Hematopoietic multipotent progenitor cell treated with erythropoietin and hydrocortisone succinate and interleukin-3 and kit ligand, for 6 days (in vitro differentiated cells): ENCODE measurements at places on chromosomes 13 and 19.

GRCh38 chr19:45352471-45352870 lies 11.9 kb downstream of the KLC3 start:
- no peak for DNase-seq

- no peak for DNase-seq
Observed at GRCh38 chr13:48221686-48222187, 11.3 kb upstream of the ITM2B start.

GRCh38 chr13:97885641-97886040 lies 67.8 kb upstream of the IPO5 start:
- no peak for DNase-seq

GRCh38 chr19:55508120-55508519 lies 19.9 kb downstream of the SSC5D start:
- DNase-seq = no peak

DNA sequence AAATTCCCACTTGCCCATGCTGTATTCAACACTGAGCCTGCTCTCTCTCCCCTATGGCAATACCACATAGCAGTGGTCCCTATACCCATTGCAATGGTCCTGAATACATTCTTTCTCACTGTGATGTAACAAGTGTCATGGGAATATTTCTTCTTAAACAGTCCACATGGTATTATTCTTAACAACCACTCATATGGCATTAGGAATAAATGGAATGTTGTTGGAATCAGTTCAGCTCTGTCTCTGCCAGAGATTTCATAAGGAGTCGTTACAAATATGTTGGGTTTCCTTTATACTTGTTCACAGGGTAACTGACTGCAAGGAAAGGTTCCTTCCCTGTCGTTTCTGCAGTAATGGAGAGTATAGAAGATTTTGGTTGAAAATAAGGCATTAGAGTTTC lies 128.3 kb upstream of the SPATA13 start:
- DNase-seq = no peak

- no peak for DNase-seq
Observed at GRCh38 chr13:57612568-57612967, 19.0 kb upstream of the PCDH17 start.

DNA sequence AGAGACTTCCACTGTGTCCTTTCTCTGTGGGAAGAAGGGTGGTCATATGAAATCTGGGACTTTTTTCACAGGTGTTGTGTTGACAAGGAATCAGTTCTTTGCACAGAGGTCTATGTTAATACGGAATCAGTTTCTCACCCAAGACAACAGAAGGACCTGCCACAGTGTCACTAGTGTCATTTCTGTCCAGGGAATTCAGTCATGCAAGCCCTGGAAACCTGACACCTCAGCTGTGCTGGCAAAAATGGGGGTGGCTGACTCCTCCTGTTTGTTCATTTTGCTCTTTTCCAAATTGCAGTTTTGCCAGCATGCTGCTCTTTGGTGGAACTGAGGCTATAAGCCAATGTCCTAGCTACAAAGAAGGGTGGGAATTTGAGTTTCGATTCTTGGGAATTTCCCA lies 49.8 kb upstream of the ESD start:
- no peak for DNase-seq

- no peak for DNase-seq
Observed at GRCh38 chr13:61109741-61110140, 305.9 kb downstream of the PCDH20 start.

GRCh38 chr19:19588546-19588945 lies 29.9 kb downstream of the PBX4 start:
- DNase-seq = no peak

GRCh38 chr13:27960362-27961226 lies 8.5 kb downstream of the CDX2 start:
- DNase-seq = peak; percentile 56

DNA sequence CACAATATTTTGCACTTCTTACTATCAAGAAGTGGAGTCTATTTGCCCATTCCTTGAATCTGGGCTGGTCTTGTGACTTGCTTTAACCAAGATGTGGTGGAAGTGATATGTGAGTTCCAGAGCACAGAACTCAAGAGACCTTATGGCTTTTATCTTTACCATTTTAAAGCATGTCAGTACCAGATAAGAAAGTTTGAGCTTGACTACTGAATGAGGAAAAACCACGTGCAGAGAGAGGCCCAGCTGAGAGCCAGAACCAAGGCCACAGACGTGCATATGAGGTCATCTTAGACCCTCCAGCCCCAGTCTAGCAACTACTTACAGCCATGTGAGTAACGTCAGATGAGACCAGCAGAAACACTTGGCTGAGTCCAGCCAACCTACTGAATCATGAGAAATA lies 6.3 kb upstream of the CDK8 start:
- DNase-seq = peak; percentile 91

GRCh38 chr19:50488389-50489194 lies 11.9 kb upstream of the GARIN5A start:
- DNase-seq = no peak

GRCh38 chr13:91017669-91018053 lies 329.8 kb upstream of the MIR17HG start:
- peak; percentile 77 for DNase-seq

GRCh38 chr13:110433014-110433413 lies 125.9 kb downstream of the COL4A2 start:
- DNase-seq = no peak

- DNase-seq = no peak
Observed at GRCh38 chr13:34857558-34858325, 84.3 kb upstream of the NBEA start.
